ENCODE measurements at places on chromosomes 7 and 10. TPM values are rescaled to one million over a fixed set of nuclear protein-coding genes. Genes with fewer than 3 reads are reported as not detected.

- DNase-seq = no peak
Measured at GRCh38 chr10:3763852-3764625, 21.0 kb downstream of the KLF6 start.

GRCh38 chr7:132160611-132161532 lies 415.4 kb downstream of the PLXNA4 start:
- DNase-seq = no peak

GRCh38 chr7:24025765-24026164 lies 258.2 kb upstream of the NPY start:
- no peak for DNase-seq

GRCh38 chr7:45202625-45203024 lies 45.0 kb downstream of the RAMP3 start:
- DNase-seq = peak; percentile 4

DNA sequence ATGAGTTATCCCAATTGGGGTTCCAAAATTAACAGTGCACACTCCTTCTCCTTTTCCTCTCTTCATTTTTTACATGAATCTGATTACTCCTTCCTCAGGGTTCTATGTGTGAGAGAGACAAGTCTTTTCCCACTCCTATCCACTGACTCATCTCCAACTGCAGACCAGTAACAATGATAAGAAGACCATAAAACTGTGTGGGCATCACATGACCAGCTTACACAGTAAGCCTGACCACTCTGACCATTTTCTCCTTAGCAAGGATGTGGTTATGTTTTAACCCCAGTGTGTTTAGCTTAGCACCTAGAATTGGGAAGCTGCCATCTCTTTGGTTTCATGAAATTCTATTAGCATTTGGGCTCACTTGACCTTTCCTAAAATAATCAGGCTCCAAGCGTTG lies 145.0 kb upstream of the CALCR start:
- no peak for DNase-seq

DNA sequence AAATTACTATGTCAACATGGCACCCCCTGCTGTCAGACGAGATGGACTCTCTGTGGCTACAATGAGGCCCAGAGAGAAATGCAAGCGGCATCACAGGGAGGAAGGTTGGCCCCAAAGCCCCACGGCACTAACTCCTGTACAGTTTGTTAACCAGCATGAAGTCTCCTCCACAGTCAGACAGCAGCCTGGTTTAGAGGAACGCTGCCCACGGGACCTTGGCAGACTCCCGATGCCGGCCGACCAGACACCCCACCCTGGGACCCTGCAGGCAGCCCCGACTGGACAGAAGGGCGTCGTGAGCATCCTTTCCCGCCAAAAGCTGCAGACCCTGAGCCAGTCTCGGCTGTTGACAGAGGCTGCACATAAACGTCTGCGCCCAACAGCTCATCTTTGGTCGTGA lies 158.8 kb downstream of the DIP2C start:
- DNase-seq = peak; percentile 10

DNA sequence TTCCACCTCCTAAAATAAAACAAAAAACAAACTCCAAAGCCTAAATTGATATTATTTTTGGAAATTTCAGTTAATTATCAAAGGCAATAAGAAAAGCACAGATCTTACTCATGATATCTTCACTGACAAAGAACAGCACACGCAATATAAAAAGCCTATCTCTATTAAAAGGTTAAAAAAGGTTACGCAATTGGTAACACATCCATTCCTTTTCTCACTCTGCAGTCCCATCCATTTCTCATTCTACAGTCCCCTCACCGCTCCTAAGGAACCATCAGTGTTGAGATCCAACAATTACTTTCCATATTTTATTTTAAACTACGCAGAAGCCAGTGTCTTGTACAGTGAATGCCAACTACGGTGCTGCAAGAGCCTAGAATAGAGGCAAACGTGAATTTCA lies 1.3 kb downstream of the SEC61G start:
- DNase-seq = no peak

GRCh38 chr10:75062506-75063299 lies 48.8 kb upstream of the SAMD8 start:
- peak; percentile 46 for DNase-seq

- no peak for DNase-seq
Measured at GRCh38 chr7:42478717-42479116, 241.7 kb upstream of the GLI3 start.

GRCh38 chr7:6015917-6016652 lies 7.0 kb downstream of the AIMP2 start:
- peak; percentile 68 for DNase-seq

DNA sequence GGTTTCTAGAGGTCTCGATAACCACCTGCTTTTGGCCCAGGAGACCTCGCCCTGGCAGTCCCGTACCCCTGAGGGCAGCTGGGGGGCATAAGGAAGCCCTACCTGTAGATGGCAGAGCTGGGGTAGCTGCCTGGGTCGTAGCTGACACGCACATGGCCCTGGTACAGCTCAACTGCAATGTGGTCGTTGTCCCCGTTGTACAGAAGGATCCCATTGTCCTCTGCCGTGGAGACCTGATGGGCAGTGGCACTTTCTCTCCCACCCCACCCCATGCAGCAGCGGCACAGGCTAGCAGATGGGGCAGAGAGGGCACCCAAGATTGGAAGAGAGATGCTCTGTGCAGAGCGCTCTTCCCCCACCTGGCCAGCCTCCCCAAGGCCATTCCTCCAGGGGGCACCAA lies 172.5 kb downstream of the LCOR start:
- no peak for DNase-seq

DNA sequence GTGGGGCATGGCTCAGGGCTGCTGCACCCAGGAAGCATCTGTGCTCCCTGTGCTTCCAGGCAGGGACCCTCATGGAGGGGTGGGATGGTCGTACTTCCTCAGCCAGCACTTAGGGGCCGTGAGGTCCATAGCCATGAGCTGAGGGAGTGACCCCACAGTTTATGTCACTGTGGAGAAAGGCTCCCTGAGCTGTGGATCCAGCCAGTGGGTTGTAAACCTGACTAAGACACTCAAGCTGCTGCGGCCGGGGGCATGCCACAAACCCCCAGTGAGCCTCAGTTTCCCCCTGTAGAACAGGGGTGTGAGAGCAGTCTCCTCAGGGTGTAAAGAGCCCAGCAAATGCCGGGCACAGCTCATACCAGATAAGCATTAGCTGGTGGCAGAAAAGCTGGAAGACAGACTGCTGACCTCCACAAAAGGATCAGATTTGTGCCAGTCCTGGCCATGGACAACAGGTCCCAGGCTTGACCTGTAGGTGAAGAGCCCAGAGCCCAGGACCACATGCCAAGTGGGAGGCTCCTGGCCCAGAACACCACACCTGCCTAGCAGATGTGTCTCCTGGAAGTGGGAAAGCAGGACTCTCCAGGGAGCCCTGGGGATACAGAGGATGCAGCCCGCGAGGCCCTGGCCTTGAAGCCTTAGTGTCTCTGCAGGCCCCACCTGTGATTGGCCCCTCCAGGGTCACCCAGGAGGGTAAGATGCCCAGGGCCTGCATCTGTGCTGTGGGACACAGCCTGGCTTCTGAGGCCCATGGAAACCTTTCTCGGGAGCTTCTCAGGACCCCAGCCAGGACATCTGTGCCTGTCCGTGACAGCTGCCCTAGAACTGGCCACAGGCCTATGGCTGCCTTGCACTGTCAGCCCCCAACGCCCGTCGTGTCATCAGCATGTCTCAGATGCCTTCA lies 78.1 kb upstream of the RET start:
- DNase-seq = no peak

DNA sequence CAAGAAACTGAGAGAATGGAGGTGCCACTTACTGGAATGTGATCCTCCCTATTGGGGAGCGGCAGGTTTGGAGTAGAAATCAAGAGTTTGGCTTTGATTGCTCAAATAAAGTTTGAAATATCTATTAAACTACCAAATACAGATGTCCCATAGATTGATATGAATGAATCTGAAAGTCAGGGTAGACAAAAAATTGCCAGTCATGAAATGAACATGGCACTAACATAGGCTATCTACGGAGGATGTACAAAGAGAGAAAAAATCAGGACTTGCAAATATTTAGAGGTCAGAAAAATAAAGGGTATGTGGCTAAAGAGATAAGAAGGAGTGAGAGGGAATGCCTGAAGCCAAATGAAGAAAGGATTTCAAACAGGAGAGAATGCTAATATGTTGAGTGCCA lies 119.9 kb downstream of the PCDH15 start:
- DNase-seq = no peak

DNA sequence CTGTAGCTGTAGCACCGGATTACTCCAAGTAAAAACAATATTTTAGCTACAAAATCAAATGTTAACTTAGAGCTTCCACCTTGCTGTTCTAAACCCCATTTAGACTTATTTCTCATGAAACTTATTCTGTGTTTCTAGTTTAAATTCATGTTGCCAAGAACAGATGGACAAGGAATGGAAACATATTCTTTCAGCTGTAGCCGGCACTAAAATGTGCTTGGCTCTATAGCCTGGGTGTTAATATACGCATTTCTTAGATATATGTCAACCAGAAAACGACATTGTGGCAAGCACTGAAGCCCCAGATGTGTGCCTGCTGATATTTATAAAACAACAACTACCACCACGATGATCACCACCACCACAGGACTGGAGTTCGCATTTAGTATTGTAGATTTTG lies 190.3 kb upstream of the ETV1 start:
- DNase-seq = no peak

DNA sequence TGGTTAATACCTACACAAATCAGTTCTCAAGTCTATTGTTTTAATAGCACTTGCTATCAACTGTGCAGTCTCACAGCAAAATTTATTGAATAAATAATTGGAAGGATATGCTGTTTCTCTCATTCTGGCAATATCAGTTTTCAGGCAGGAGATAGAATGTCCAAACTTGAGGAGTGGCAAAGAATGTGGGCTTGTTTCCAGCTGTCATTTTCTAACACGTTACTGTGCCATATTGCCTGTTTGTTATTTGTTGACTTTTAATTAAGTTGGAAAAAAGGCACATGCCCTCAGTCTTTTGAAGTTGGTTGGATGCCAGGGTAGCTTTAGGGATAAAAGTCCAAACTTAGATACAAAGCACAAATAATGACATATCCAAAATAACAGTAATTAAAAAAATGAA lies 52.2 kb downstream of the MAGI2 start:
- no peak for DNase-seq

GRCh38 chr7:156559001-156559400 lies 81.6 kb upstream of the RNF32 start:
- DNase-seq = no peak

DNA sequence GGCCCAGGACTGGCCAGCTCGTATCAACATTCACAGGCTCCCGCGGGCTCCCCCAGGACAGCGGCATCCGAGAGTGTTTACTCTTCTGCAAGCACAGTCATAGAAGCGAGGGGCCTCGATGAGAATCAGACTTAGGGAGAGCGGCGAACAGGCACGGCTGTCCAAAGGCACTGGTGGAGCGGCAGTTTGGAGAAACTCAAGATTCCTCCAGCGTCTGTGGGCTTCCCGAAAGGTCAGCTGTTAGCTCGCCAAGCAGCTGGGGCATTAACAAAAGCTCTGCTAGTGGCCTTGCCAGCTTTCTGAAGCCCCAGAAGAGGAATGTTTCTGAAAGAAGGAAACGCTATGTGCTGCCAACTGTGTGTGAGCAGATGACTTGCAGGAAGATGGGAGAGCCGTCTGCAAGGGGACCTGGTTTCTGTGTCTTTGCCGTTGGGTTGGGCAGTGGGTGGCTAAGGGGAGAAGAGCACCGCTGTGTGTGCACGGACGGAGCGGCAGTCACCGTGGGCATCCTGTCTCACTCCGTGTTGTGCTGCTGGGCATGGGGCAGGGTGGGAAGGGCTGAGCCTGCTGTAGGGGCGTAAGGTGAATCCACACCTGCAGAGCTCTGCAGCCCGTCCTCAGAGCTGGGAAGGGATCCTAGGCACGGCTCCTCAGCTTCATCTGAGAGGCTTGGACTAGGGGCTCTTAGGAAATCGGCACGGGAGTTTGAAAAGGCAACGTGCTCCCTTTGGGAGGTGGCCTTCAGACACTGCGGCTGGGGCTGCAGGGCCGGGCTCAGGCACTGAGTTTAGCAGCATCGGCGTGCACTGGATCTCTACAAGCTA lies 42.1 kb downstream of the AMZ1 start:
- DNase-seq = peak; percentile 9

DNA sequence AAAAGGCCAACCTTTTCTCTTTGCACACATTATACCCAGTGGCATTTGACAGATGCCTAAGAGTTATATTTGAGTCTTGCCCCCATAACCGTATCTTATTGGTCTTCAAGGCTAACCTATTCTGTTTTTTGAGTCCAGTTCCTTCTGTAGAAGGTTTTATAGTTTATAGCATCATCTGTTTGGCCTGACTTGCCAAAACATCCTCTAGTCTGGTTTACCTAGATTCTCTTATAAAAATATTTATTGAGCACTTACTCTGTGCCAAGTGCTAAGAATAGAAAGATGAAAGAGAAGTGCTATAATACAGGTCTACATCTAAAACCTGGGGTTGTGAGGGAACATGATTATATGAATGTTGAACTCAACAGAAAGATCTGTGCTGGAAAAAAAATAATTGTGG lies 55.9 kb upstream of the PIP4K2A start:
- DNase-seq = no peak

GRCh38 chr7:38942431-38943051 lies 33.5 kb upstream of the VPS41 start:
- no peak for DNase-seq

Gene CYP2W1
- not detected for total RNA-seq

Gene FAM241B
- 5.4 TPM for total RNA-seq

Gene PAPSS2
- total RNA-seq = 28.0 TPM

Gene HTR7
- 0.29 TPM for total RNA-seq

Gene NME8
- not detected for total RNA-seq

Gene RBM20
- total RNA-seq = 0.88 TPM

Gene MYO1G
- total RNA-seq = 0.59 TPM

Gene TMEM130
- total RNA-seq = 3.5 TPM

Gene FZD1
- total RNA-seq = 13.2 TPM

Gene BTBD16
- not detected for total RNA-seq

Gene HTR5A
- total RNA-seq = not detected

Gene HOXA11
- 32.4 TPM for total RNA-seq

Gene GALNT17
- total RNA-seq = 13.3 TPM

Measured in uterus (tissue), 4 donors.